ENCODE measurements at places on chromosomes 2 and 18.

DNA sequence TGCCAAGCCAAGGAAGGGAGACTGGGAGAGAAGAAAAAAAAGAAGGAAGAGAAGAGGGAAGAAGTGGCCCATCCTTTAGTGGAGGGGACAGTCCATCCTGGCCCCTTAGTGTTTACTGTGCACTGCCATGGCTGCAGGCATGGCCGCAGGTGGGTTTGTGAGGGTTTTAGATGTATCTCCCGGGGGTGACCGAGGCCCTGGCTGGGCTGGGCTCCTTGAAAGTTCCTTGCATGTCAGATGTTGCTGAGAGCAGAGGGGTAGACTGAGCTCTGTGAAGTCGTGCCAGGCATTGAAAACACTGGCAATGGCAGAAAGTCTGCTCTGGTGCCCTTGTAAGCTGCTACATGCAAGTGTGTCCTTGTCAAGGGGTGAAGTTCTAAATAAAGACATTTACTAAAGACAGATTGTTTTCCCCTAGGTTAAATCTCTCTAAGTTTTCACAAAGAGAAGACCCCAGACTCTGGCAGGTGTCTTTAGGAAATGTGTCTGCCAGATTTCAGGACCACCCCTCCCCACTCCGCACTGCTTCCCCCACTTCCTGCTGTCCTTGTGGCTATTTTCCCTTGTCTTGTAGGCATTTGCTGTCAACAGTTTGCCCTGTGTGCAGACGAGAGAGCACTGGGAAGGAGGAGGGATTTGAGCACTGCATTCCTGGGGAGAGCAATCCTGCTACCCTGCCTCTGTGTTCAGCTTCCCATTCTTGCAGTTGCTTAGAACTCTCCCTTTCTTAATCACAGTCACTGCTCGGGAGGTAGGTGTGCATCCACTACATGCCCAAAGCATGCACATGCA is 68.4 kb downstream of the ACOXL start:
- peak; percentile 21 for DNase-seq

DNA sequence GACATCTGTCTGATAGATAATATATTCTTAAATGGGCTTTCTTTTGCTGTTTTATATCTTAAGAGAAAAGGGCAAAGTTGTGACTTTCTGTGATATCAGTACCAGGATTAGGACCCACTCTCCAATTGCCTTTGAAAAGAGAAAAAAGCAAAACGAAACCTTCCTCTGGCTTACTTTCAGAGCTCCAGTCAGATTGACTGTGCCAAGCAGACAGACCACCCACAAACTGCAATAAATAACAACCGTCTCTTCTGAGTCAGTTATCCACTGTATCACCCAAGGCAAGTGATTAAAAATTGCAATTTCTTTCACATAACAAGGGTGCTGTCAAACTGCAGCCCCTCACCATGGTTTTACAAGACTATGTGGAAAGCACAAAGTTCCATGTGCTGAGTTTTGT is 230.5 kb upstream of the SETBP1 start:
- DNase-seq: no peak

GRCh38 chr2:31199206-31199605 is 18.1 kb downstream of the CAPN14 start:
- DNase-seq: no peak

DNA sequence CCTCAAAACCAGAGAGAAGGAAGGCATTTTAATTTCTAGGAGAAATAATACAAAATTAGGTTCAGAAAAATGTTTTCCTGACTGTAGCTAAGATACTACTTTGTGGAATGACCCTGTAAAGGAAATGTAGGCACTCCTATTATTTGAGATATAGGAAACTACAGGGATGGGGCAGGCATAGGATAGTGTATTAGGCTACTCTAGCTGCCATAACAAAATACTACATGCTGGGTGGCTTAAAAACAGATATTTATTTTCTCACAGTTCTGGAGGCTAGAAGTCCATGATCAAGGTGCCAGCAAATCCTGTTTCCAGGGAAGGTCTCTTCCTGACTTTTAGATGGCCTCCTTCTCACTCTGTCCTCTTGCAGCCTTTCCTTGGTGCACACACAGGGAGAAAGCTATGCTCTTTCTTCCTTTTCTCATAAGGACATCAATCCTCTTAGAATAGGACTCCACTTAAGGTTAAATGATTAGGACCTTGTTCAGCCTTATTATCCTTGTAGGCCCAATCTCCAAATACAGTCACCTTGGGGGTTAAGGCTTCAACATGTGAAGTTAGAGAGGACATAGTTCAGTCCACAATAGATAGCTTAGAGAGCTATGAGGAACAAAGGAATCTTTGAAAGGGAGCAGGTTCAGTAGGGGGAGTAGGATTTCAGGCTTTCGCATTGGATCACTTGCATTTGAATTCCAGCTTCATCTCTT is 14.0 kb upstream of the CAVIN2 start:
- DNase-seq: peak; percentile 44

GRCh38 chr2:143906850-143907249 is 613.1 kb downstream of the ZEB2 start:
- DNase-seq: peak; percentile 69

DNA sequence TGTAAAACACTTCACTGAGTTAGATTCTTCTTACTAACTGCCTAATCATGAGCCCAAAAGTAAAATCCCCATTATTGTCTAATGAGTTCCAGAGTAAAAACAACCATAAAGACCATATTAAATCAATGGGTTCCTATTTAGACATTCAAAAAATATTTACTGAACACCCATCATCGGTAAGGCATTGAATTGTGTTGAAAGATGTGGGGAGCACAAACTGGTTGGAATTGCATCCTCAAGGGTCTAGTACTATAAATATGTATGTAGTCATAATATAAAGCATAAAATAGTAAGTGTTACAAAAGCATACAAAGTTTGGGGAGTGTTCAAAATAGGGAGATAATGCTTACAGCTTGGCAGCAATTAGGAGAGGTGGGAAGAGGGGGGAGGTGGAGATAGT is 3.0 kb upstream of the MARCHF4 start:
- no peak for DNase-seq

DNA sequence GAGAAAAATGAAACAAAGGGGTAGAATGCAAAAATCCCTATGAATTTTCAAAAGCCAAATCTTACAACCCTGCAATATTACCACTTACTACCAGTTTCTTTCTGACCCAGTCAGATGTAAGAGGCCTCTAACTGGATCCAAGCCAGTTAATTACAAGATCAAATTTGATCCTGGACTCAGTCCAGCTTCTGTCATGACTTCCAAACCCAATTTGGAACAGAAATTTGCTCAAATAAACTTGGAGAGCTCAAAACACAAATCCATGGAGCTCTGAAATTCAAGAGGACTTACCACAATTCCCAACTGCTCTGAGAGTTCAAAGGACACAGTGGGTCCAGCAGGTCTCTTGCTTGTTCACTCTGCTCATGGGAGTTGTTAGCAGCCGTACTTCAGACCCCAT is 1271.7 kb upstream of the SLC39A10 start:
- DNase-seq: no peak

- DNase-seq: no peak
Observed at GRCh38 chr2:218721934-218722333, 11.3 kb downstream of the TTLL4 start.

DNA sequence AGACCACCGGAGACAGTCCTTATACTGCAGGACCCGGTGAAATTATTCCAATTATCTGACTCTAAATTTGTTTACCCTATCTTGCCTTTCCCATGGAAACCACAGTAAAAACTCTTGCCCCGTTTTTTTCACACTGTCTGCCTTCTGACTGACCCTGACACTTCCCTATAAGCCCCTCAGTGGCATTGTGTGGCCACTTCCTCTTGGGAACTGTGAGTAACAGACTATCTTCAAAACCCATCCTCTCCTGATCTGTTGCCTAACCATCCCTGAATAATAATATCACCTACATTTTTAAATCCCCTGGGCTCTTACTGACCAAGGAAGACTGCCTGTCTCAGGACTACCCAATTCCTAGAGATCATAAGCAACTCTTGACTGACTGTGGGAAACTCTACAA is 42.6 kb upstream of the RNF152 start:
- DNase-seq: no peak

DNA sequence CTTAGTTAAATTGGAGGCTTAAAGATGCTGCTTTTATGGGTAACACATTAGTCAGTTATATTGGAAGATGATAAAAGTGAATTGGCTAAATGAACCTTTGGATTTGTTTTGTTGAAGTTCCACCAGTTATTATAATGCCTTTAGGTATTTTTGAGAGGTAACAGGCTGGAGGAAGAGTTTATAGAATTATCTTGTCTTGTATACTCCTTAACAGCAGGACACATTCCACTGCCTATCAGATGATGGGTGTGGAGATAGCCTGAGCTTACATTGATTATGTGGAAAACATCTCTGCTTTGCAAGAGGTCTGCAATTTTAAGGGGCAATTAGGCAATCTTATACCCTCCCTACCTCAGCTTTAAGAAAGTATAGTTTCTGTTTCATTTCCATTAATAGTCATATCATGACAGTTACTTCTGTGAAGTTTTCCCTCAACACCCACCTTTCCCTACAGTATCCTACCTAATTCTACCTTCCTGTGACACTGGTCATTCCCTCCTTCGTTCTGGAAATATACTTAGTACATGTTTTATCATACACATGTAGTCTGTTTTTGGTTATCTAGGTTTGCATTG is 403.7 kb upstream of the SPRED2 start:
- no peak for DNase-seq

DNA sequence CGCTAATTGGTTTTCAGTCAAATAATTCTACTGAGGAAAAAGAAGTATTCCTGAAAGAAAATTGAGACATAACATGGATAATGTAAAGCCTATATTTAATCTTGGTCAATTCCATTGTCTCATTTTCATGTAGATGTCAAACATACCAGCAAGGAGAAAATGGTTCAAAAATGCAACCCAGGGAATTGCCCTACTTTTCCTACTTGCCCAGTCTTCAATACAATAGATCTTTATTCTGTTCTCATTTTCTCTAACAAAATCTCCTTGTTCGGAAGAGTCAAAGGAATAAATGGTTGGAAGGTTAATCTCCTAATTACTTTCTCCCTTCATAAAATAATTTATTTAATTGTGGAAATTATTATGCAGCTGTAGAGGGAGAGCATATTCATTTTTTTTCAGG is 896.1 kb downstream of the NRXN1 start:
- no peak for DNase-seq

DNA sequence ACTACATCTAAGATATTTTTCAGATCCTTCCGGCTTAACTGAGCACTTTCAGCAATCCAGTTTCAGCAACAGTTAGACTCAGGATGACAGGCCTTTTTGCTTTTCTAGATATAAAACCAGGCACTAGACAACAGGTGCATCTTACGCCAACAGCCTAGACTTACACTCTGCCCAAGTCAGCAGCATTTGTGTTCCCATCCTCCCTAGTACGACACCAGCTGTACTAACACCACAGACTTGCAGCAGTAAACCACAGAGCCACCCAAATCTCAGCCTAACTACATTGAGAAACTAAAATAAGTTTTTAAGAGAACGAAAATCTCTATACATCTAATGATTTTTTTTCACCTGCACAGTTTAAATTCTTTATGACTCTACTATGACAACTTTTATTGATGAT is 89.9 kb upstream of the DNMT3A start:
- no peak for DNase-seq

GRCh38 chr2:72914589-72915319 is 2.6 kb upstream of the EMX1 start:
- DNase-seq: peak; percentile 61

GRCh38 chr18:53861185-53861584 is 363.3 kb downstream of the MBD2 start:
- DNase-seq: no peak

- peak; percentile 16 for DNase-seq
Observed at GRCh38 chr2:4992226-4992625, 700.0 kb upstream of the SOX11 start.

GRCh38 chr2:8398040-8398668 is 283.7 kb upstream of the ID2 start:
- no peak for DNase-seq

DNA sequence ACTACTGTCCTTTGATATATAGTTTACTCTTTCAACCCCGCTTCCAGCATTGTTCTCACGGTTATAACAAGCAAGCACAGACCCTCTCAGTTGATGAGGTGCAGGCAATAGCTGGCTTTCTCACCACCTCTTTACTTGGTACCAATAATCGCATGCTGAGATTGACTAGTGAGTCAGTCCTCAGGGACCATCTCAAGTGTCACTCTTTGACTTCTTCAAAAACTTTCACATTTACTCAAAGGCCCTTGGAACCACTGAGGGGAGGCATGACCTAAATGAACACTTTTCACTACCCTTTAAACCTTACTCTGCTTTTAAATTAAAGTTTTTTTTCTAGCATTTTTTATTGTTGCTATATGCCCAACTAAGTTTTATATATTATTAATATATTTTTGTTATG is 101.8 kb downstream of the DAW1 start:
- DNase-seq: no peak

DNA sequence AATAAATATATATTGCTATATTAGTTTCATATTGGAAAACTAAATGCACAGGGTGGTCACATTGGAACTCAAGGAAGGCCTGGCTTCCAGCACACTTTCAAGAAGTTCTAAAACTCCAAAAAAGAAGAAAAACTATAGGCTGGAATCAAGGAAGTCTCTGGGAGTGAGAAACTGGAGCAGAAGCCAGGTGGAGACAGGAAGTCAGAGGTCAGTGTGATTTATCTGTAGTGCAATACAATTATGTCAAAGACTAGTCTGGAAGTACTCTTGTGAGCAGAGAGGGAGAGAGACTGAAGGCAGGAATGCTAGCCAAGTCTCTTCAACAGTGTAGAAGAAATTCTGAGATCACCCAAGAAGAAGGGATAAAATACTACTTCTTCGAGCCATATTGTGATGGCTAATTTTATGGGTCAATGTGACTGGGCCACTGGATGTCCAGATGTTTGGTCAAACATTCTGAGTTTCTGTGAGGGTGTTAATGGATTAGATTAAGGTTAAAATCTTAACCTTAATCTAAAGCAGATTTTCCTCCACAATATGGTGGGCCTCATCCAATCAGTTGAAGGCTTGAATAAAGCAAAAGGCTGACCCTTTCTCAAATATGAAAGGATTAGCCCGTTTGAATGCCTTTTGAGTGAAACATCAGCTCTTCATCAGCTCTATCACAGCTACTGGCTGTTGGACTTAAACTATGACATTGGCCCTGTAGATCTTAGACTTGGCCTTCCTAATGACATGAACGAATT is 208.0 kb downstream of the TDRD15 start:
- no peak for DNase-seq

DNA sequence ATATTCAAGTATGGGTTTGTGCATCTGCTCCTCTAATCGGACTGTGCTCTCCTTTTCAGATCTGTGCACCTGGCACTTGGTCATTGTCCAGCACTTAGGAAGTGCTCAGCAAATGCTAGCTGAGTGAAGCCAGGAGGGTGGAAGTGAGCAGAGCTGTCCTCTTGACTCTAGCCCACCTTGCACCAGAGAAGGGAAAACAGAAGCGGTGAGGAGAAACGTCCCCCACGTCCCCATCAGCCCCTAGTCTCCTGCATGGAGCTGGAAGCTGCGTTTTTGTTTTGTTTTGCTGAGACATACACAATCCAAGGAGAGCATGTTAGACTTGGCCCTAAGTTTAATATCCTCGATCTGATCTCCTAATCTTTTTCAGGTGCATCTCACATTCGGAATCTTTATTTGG is 73.6 kb downstream of the EN1 start:
- no peak for DNase-seq

- DNase-seq: no peak
Observed at GRCh38 chr2:216012133-216012829, 1.1 kb downstream of the MREG start.

- DNase-seq: no peak
Observed at GRCh38 chr2:10740226-10740625, 18.8 kb downstream of the ATP6V1C2 start.
